GM12891 (cell line): ENCODE measurements at places on chromosomes 12 and 14.

DNA sequence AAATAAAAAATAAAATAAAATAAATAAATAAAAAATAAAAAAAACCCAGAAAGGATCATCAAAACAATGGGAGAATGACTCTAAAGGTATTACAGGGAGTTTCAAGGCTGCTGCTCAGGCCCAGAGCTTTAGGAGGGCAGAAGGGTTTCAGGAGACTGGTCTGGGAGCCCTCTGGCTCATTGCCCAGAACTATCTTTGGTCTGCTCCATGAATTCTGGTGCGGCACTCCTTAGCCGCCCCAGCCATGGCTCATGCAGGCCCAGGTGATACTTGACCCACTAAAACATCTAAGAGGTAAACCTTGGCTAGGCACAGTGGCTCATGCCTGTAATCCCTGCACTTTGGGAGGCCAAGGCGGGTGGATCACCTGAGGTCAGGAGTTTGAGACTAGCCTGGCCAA lies 14.7 kb upstream of the TMED10 start:
- no peak for DNase-seq

DNA sequence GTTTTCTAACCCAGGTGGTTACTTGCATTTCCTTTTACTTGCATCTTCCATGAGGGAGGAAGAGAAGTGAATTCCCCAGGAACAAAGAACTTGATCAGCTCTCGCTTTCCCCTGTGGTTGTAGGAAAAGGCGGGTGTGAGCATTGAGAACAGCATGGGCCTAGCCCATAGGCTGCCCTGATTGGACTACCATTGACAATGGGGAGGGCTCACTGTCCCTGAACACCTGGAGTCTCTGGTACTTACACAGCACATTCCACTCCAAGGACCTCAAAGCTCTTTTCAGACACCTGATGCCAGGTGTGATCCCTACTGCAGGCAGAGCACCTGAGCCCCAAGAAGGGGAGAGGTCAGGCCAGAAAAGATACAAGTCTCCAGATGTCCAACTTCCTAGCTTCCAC lies 25.0 kb downstream of the MAX start:
- no peak for DNase-seq

- no peak for DNase-seq
Observed at GRCh38 chr12:121934309-121934664, 15.9 kb downstream of the CFAP251 start.

DNA sequence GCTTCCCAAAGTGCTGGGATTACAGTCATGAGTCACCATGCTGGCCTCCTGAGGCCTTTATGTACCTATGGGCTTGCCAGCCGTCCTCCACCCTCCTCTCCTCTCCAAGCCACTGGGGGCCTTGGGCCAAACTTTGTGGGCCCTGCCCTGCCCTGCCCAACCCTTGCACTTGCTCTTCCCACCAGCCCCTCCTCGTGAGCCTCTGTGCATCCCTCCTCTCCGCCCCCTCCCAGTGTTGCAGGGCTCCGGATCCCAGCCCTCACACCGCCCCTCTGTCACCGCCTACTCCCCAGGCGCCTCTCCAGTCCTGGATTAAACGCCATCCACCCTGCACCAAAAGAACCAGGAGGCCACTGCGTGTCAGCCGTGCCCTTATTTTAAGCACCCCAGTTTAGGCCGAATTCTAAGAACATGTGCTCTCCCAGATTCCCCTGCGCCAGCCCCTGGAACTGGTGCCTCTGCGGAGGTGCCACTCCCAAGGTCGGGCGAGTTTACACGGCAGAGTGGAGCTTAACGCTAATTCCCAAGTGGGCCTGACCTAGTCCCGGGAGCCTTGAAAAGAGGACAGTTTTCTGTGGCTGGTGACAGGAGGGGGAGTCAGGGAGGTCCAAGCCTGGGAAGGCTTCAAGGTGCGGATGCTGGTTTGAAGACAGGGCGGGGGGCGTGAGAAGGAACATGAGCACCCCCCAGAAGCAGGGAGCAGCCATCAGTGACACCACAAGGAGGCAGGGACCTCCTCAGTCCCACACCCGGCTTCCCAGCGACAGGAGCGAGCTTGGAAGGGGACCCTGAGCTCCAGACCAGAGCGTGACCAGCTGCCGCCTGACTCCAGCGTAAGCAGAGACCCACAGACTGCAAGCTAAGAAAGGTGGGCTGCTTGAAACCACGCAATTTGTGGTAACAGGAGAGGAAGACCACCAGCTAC lies 21.2 kb upstream of the CDCA4 start:
- DNase-seq = no peak

DNA sequence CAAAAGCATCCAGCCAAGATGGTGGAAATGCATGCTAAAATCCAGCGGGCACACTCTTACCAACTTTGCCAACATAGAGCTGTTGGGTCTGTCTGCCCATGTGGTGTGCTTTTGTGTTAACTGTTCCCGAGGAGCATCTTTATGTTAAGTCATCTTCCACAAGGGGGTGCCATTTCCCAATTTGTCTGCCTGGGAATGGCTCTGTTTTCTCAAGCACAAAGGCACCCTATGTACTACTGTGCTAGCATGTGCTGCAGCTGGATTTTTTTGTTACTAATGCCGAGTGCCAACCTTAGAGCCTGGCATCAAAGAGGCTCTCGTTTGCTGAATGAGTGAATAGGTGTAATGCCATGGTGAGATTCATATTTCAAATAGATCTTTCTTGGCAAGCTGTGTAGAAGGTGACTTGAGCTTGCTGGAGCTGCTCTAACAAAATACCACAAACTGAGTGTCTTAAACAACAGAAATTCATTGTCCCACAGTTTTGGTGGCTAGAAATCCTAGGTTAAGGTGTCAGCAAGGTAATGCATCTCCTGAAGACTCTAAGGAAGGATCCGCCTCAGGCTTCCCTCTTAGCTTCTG lies 74.3 kb downstream of the TRHDE start:
- no peak for DNase-seq

DNA sequence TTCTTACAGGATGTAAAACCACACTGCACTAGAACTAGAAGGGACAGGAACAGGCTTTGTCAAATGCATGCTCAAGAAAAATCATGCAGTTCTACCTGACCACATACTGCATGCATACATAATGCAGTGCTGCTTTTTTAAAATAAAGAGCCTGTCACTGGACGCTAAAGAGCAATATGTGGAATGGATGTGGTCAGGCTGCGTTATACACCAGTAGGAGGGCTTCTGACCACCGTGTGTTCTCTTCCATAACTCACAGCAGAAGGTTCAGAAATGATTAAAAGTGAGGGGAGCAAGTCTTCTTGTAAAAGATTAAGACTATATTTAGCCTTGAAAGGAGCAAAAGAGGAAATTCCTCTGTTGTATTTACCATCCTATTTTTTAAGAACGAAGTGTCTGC lies 392.0 kb downstream of the EMP1 start:
- no peak for DNase-seq

- DNase-seq = no peak
Observed at GRCh38 chr14:73125169-73125588, 11.1 kb upstream of the PSEN1 start.
